GM12892 (cell line): ENCODE measurements at places on chromosomes 12 and 14.

DNA sequence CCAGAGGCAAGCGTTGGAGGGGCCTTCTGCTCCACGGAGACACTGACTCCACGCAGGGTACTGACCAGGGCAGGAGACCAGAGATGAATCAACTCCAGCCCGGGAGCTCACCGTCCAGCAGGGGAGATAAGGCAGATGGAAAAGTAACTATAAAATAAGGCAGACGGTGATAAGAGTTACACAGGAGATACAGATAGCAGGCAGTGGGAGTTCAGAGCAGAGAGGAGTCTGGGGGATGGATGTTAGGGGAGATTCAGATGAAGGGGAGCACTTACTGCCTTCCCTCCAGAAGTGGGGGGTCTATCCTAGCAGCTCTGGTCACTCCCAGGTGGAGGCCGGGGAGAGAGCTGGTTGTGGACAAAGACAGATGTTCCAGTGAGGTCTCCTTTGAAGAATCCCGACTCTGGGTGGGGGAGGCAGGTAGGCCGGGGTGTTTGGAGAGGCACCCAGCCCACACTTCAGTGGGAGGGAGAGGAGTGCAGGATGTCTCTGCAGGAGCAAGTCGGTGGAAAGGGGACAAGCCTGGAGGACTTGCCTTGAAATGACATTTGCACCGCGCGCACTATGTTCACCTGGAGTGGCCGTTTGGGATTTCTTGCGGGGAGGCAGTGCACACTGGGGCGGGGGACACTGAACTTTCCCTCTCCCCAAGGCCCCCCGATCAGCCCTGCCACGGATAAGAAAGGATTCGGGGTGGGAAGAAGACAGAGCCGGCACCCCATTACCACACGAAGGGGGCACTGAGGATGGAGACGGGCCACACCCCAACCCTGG is 1.2 kb downstream of the PITPNM2 start:
- DNase-seq: no peak

GRCh38 chr14:19801118-19801464 is 2.5 kb upstream of the OR4N2 start:
- DNase-seq: no peak

- no peak for DNase-seq
These were observed 12.3 kb upstream of the GLT1D1 start for GRCh38 chr12:128840862-128841468.

- DNase-seq: no peak
These were observed 63.8 kb upstream of the SSTR1 start for GRCh38 chr14:38143659-38144505.

- DNase-seq: no peak
These were observed 94.1 kb downstream of the SLC25A47 start for GRCh38 chr14:100416921-100417860.

GRCh38 chr12:47075192-47076084 is 4.0 kb upstream of the PCED1B start:
- no peak for DNase-seq

DNA sequence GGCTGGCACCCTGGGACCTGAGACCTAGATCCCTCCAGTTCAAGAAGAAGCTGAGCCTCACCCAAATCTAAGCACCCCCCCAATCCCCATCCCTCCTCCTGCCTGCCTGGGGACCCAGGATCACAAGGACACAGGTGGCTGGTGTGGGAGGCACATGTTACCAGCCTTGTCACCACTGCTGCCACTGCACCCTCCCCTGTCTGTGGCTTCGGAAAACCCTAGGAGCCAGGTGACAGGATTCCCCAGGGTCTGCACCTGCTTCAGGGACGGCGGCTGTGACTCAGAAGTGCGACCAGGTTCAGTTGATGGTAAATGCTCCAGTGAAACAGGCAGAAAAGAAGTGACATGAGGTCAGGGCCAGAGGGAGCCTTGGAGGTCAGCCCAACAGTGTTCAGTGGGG is 62.8 kb upstream of the FAM222A start:
- no peak for DNase-seq

- no peak for DNase-seq
These were observed 1.4 kb upstream of the TBX3 start for GRCh38 chr12:114685320-114685781.

DNA sequence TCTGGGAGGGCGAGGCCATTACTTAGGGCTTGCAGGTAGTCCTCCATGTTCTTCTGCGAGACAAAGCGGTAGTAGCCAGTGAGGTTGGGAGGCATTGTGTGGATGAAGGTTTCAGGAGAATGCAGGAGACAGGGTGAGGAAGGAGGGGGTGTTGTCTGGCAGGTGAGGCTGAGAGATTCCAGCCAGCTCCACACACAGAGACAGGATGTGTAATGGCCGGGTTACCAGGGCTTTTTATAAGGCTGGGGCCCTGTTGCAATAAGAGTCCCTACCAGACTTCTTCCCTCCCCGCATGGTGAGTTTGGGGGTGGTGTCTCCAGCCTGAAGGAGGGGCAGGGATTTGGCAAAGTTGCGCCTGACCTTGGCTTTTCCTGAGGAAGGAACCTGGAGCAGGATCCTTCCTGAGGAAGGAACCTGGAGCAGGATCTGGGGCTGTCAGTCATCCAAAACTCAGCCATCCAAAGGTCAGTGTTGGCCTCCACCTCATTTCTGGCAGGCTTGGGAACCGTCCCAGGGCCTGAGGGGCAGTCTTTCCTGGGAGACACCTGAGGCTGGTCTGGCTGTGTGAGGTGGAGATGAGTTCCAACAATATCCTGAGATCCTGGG is at the start of gene RBP5:
TSS of gene RBP5 (minus strand) at position 209 of the 606 bp plus-strand sequence. CDS start at position 95, 114 bp downstream.
- no peak for DNase-seq

DNA sequence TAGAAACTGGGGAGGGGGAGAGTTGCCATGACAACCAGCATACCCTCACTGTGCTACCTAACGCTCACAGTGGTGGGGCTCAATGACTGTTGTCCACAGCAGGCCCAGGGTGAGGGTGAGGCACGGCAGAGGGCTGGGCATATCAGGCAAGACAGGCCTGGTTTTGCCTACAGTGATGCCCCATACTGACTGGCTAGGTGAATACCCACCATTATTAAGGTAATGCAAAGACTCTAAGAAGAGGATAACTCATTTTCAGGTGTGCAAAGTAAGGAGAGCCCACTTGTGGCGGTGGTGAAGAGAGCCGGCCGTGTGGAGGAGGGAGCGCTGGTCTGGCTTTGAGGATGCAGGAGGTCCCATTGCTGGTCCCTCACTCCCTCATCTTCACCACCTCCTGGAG is 422.3 kb downstream of the FUT8 start:
- DNase-seq: no peak

GRCh38 chr14:54652605-54653052 is 85.7 kb downstream of the SAMD4A start:
- no peak for DNase-seq

DNA sequence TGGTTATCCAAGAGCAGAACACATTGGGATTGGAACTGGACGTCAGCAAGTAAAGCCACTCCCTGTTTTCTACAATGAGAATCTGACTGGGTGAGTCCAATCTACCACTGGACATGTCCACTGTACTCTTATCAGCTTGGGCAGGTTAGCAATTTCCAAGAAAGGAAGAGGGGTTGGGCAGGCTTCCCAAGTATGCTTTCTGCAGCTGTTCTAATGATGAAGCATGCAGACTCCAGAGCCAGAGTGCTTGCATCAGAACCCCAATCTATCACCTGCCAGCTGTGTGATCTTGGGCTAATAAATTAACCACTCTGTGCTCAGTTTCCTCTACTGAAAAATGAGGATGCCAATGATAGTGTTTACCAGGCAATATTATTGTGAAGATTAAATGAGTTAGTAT is 92.0 kb downstream of the EMP1 start:
- no peak for DNase-seq

DNA sequence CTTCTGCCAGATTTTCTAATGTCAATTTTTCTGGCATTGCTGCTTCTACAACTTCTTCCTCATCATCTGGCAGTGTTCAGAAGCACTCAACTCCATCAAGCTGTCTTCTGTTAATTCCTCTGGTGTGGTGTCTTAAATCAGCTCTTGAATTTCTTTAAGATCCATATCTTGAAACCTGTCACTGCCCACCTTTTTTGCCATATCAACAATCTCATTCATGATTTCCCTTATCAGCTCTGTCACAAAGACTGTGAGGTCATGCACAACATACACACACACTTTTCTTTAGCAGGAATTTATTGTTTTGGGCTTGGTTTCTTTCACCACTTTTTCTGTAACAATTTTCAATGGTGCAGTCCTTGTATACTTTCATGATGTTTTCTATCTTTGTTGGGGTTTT is 7.2 kb downstream of the THAP2 start:
- no peak for DNase-seq

DNA sequence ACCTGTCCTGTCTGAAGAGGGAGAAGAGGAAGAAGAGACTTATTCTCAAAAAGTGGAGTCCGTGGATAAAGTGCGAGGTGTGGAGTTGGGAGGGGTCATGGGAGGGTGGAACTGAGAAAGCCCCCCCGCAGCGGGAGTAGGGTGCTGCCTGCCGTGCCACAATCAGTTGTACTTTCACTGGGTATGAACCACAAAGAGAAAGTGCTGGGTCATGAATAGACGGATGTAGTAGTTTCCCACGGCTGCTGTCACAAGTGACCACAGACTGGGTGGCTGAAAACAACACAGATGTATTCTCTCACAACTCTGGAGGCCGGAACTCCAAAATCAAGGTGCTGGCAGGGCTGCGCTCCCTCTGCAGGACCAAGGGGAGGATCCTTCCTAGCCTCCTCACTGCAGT is 5.5 kb downstream of the DNAH10 start:
- no peak for DNase-seq

GRCh38 chr12:52759695-52760094 is 17.4 kb downstream of the KRT76 start:
- DNase-seq: no peak

DNA sequence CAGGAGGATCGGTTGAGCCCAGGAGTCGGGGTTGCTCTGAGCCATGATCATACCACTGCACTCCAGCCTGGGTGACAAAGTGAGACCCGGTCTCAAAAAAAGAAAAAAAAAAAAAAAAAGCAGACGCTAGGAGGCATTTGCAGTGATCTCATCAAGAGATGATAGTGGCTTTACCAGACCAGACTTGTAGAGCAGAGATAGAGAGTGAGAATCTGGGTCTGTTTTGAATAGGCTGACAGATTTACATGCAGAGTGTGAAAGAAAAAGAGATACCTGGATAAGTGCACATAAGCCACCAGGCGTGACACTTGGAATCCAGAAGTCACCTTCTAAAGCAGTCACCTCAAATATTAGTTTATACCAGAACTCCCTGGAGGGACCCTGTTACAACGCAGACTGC is 21.1 kb upstream of the FLRT2 start:
- no peak for DNase-seq

DNA sequence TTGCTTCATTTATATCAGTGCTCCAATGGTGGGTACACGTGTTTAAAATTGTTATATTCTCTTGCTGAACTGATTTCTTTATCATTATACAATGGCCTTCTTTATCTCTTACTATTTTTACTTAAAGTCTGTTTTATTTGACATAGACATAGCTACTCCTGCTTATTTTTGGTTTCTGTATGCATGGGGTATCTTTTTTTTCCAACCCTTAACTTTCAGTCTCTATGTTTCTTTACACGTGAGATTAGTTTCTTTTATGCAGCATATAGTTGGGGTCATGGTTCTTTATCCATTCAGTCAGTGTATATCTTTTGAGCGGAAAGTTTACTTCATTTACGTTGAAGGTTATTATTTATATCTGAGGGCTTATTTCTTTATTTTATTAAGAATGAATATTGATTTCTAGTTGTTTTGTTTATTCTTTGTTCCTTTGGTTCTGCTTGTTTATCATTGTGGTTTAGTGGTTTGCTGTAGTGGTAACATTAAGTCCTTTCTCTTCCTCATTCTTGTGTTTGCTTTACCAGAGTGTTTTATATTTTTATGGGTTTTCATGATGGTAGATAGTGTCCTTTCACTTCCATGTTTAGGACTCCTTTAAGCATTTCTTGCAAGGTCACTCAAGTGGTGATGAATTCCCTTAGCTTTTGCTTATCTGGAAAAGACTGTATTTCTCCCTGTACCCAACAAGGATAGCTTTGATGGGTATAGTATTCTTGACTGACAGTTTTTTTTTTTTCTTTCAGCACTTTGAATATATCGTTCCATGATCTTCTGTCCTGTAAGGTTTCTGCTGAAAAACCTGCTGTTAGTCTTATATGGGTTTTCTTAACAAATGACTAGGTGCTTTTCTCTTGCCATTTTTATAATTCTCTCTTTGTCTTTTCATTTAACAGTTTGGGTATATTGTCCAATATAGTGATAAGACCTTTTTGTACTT is 38.3 kb upstream of the FAR2 start:
- DNase-seq: no peak

DNA sequence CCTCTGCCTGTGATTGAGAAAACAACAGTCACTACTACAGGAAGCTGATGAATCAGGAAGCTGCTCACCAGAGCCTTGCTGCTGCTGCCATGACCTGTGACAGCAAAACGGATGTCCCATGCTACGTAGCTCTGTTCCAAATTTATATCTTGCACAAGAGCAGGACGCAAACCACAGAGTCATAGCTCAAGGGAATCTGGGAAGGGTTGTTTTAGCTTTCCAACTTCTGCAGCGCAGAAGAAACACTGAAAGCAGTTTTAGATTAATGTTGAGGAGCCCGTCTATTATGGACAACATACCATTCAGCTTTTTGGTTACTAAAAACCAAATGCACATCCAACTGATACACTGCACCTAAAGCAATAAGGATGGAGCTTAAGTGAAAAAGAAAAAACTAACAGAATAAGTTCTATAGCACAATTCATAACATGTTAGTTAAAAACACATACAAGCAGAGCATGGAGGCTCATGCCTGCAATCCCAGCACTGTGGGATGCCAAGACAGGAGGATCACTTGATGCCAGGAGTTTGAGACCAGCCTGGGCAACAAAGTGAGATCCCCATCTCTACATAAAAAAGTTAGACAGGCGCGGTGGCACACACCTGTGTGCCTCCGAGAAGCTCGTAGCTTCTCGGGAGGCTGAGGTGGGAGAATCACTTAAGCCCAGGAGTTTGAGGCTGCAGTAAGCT is 1.7 kb upstream of the ANKRD33 start:
- no peak for DNase-seq
